COLO829 (cell line): ENCODE measurements at places on chromosomes 2 and 18.

DNA sequence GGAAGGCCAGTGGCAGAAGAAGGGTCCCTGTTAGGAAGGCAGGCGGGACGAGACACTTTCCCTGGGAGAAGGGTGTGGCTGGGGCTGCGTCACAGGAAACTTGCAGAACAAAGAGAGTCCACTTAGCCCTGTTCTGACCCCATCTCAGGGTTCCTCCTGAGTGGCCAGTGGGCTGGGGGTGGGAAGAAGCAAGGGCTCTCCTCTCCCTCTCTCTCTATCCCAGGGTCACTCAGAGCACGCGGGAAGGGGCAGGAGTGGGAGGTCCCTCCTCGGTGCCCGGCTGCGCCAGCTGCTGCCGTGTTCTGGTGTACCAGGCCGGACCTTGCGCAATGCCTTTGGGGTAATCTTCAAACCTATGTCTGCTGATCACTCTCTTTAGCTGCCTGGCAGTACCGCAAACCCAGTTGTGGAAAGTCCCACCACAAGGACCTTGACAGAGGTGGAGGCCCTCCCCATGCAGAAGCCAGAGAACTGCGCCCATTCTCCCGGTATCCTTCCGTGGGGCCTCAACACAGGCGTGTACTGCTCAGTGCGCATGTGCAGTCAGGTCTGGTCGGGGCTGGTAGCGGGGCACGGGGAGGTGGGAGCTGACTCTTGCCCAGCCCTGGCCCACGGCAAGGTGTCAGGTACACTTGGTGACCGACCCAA lies 47.8 kb upstream of the ST3GAL5 start:
- no peak for DNase-seq

DNA sequence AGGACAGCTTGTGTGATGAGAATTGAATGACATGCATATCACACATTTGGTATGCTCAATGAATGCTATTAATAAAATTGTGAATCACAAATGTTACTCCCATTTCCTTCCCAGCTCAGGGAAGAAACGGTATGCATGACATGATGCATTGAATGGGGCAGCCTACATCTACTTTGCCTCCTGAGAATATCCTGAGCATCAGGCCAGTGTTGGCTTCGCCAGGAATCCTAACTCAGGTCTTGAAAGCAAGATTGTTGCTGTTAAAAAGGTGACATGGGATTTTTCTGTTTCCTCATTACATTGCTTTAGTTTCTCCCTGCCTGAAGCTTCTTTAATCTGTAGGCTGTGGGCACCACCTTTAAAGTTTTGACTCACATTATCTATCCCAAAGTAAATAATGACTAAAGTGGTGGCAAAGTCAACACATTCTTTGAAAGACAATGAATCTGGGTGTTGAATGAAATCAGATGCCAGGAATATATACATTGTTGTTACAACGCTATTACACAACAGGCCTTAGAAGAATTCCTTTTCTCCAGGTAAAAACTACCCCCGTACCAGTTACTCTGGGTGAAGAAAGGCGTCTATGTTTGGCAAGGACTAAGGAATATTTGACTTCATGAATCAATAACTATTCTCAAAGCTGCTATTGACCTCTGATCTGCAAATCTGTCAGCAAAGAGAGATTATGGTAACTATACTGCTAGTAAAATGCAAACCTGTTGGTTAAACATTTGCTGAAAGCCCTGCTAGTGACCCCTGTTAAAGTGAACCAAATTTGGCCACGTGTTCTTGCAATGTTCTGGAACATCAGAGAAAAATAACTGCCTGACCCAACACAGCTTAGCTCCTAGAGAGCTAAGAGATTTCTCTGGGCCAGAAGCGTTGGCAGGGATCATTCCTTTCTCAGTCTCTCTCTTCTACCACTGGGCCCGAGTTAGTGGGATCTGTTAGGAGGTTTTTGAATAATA lies 30.5 kb upstream of the NEDD4L start:
- no peak for DNase-seq

DNA sequence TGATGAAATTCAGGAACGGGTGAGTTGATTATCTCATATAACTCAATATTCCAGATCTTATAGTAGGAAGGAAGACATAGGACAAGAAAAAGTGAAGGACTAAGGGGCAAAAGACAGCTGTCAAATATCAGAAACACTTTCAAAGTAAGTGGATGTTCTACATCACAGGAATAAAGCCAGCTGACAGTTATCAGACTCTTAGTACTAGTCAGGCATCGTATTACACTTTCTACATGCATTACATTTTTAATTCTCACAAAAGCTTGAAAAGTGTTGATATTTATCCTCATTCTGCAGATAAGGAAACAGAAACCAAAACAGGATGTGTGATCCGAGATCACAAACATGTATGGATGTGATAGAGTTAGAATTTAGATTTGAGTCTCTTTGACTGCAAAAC lies 63.4 kb downstream of the DNAH6 start:
- DNase-seq, result no peak

DNA sequence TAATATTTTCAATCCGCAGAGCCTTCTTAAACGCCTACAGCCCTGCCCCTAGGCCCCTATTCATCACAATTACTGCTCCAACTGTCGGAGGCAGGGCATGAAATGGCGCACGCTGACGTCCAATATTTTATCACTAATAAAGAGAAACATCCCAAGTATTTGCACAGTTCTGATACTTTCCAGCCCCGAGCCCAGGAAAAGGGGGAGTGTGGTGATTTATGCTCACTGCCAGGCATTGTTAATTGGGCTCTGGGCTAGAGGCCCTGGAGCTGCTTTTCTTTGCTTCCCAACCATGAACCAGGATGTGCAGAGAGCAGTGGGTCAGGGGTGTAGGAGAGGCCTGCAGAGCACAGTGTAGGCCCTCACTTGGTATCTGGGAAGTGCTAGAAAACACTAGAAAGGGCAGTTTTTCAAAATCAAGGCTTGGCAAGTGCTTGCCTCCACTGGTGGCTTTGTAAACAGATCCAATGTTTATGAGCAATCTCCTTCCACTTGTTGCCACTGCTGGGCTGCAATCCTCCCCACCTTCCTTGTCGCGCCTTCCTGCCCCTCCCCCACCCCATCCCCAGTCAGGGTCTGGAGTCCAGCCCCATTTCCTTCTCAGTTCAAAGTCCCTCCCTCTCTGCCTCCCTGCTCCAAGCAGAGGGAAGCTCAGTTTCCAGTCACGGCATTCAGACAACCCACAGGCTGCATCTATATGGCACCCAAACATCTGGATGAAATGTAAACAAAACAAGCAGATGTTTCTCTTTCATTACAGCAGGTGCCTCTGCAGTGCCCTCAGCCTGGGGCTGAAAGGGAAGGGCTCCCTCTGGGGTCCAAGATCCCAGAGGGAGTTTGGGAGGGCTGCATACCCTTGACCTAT lies 83.9 kb upstream of the PKDCC start:
- no peak for DNase-seq

GRCh38 chr18:13657974-13658373 lies 68.4 kb downstream of the FAM210A start:
- no peak for DNase-seq

- no peak for DNase-seq
Measured at GRCh38 chr2:185441486-185442005, 297.1 kb upstream of the FSIP2 start.

GRCh38 chr2:45904267-45904945 lies 252.9 kb downstream of the PRKCE start:
- DNase-seq, result no peak

DNA sequence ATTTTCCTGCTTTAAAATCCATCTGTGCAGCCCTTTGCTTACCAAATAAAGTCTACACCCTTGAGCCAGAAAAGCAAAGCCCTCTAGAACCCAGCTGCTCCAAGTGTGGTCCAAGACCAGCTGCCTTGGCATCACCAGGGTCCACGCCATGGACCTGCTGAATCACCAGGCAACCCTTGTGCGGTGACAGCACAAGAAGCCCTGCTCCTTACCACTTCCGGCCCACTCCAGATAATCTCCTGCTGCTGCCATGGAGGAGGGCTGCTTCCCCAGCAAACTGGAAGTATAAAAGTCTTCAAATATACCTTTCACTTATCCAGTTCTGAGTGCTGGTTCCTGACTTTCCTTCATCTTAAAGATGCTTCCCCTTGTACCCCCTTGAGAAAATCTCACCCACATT lies 106.0 kb upstream of the PKDCC start:
- no peak for DNase-seq

- DNase-seq, result no peak
Measured at GRCh38 chr2:237675316-237675715, 47.9 kb downstream of the LRRFIP1 start.

GRCh38 chr2:221561770-221562169 lies 10.3 kb downstream of the EPHA4 start:
- DNase-seq, result no peak

DNA sequence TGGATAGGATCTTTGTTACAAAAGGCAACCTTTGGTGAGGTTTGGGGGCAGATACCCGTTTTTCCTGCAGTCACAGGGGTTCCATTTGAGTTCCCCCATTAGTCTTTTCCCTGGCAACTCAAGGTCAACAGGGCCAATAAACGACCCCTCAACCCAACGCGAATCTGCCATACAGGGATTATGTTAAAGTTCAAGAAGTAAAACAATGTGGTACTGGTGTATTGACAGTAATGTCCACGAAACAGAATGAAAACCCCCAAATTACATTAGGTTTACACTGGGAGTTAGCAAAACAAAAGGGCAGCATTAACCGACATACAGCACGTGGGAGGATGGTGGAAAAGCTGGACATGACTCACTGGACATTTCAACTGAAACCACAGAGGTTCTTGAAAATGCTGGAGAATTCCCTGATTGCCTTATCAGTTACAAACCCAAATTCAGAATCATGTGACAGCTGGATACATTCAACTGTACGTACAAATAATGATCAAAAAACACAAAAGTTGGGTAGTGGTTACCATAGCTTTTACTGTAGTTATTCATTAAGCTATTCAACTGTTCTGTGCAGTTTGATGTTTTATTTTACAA lies 4.9 kb upstream of the IMP4 start:
- DNase-seq, result peak; percentile 95

DNA sequence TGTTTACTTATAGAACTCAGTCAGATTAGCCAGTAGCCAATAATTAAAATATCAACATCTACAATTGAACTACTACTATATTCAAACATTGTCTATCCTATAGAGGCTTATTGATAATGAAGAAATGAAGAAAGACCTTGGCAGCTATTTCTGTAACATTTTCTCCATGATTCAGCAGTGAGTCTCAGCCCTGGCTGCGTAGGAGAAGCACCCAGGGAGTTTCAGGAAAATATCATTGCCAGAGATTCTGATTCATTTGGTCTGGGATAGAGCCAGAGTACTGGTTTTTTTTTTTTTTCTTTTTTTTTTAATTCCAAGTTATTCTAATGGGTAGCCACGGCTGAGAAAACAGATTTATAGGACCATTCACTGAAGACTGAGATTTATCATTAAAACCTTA lies 404.8 kb downstream of the TXNL1 start:
- no peak for DNase-seq

DNA sequence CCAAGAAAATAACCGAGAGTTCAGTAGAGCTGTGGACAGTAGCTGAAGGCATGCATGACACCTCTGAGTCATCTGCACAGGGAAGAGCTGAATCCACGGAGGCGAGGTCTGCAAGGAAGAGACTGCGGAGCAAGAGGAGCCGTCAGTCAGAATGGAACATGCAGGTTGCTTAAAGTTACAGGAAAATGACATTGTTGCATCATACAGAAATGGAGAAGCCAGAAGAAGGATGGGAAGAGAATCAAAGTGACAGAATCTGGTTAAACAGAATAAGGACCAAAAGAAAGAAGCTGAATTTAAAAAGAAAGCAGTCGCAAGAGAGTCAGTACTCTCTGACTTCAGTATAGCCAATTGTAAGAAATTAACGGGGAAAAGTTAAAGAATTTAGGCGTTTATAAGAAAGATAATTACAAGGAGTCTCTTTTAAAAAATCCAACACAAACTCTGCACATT lies 533.8 kb downstream of the ADCYAP1 start:
- DNase-seq, result no peak

DNA sequence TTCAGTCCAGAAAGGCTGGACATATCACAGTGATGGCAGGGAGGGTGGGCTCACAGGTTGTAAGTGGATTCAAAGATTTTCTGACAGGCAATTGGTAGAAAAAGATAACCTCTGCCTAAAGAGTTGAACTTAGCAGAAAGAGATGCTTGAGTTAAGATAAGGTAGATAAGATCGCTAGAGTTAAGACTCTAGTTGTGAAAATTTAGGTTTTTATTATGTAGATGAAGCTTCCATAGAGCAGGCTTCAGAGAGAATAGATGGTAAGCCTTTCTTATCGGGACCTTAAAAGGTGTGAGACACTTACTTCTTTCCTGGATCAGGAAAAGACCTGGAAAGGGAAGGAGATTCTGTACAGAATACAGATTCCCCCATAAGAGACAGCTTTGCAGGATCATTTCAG lies 134.4 kb downstream of the GULP1 start:
- no peak for DNase-seq

DNA sequence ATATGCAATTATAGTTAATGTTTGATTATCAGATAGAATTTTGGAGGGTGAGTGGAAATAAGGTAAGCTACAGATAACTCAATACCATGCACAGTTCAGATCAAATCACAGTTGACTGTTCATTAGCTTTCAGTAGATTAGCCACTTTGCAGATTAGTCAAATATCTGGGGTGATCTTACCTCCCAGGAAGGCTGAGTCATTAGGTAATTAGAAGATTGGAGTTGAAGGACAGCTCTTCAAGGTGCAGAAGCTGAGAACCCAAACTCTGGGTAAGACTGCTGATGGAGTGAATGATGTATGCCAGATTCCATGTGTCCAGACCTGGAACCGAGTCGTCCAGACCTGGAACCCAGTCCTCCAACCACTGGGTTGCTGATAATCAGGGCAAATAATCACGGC lies 262.8 kb upstream of the UBE2E3 start:
- no peak for DNase-seq

DNA sequence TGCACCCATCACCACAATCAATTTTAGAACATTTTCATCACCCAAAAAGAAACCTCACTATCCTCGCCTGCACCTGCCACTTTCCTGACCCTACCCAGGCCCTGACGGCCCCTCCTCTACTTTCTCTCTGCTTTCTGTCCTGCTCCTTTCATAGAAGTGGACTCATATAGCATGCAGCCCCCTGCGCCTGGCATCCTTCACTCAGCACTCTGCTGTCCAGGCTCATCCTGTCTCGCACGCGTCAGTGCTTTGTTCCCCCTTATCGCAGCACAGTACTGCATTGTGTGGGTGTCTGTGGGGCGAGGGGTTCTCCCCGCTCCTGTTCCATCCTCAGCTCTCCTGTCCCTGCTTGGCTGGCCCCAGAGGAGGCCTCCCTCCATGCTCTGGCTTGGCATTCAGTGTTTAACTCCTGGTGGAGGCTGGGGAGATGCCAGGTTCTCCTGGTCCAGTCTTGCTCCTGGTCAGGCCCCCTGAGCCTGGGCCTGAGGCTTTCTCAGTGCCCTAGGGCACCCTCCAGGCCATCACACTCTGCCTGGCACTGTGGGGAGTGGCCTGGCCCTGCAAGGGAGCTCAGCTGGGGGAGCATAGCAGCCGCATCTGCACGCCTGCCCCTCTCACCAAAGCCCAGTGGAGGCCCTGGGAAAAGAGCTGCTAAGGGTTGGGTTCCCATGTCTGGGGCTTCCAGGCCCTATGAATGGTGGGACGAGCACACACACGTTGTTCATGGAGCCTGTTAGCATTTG lies 6.6 kb upstream of the TUBB6 start:
- DNase-seq, result no peak

DNA sequence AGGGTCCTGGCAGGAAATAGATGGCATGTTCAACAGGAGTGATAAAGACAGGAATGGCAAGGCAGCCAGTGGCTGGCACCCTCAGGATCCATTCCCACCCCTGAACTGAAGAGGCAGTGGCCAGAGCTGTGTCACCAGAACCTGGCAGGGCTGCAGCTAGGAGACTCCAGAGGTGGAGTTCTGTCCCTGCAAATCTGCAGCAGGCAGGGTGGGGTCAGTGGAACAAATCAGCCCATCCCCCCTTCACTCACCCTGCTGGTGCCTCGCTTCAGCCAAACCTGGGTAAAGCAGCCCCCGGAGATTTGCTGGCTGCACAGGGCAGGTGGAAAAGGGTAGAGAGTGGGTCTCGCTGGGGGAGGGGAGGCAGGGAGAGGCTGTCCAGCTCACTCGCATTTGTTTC lies 12.7 kb downstream of the INPP5D start:
- no peak for DNase-seq
